ENCODE measurements at places on chromosomes 4 and X. TPM values are rescaled to one million over a fixed set of nuclear protein-coding genes. Genes with fewer than 3 reads are reported as not detected.

Gene ATP2B3
- total RNA-seq, result not detected

Gene NAA11
- total RNA-seq, result not detected

Gene DIPK2B
- total RNA-seq, result not detected

Gene KCNIP4
- not detected for total RNA-seq

Gene SLC25A53
- 4.2 TPM for total RNA-seq

Gene BEX3
- 24.5 TPM for total RNA-seq

Gene GC
- total RNA-seq, result not detected

Gene HAND2
- not detected for total RNA-seq

Gene IGFBP7
- total RNA-seq, result not detected

DNA sequence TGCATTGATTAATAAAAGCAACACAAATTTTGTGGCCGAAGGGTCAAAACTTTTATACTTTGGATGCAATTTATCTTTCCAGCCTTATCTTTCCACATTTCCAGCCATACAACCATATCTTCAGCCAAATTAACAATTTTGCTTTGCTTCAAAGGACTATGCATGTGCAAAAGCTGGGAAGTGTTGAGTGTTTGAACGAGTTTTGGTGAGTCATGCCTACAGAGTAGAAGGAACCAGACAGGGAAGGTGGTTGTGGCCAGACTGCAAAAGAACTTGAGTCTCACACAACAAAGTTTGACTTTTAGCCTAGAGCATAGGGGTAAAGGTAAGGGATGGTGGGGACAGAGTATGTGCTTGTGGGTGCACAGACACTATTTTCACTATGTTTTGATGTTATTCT, 53.0 kb upstream of the GABRA2 start:
- no peak for DNase-seq

- DNase-seq, result no peak
These were observed 2284.8 kb downstream of the ARAP2 start for GRCh38 chr4:33959519-33959918.

DNA sequence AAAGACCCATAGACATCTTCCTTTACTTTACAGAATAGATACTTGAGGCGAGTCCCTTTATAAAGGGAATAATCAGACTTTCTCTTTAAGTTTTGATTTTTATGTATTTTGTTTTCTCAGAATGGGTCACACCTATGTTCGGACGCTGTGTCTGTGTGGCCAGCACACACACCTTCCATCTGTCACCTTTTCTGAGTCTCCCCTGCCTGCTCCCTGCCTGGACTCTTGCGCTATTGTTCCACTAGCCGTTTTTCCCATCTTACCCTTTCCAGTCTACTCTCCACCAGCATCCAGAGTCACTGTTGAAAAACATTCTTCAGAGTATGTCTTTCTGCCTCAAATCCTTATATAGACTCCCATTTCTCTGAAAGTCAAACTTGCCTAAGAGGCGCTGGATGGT, 236.1 kb downstream of the MAML3 start:
- DNase-seq, result no peak

DNA sequence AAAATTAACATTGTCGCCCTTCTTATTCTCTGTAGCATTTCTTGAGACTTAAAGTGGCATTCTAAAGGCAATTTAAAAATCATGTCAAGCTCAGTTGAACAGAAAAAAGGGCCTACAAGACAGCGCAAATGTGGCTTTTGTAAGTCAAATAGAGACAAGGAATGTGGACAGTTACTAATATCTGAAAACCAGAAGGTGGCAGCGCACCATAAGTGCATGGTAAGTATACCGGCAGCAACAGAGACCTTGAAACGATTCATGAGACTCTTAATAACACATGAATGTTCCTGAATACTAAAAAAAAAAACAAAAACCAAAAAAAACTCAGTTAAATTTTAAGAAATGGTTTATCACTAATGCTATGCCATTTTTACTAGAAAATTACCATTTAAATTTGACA, 82.4 kb upstream of the HPRT1 start:
- DNase-seq, result peak; percentile 21

DNA sequence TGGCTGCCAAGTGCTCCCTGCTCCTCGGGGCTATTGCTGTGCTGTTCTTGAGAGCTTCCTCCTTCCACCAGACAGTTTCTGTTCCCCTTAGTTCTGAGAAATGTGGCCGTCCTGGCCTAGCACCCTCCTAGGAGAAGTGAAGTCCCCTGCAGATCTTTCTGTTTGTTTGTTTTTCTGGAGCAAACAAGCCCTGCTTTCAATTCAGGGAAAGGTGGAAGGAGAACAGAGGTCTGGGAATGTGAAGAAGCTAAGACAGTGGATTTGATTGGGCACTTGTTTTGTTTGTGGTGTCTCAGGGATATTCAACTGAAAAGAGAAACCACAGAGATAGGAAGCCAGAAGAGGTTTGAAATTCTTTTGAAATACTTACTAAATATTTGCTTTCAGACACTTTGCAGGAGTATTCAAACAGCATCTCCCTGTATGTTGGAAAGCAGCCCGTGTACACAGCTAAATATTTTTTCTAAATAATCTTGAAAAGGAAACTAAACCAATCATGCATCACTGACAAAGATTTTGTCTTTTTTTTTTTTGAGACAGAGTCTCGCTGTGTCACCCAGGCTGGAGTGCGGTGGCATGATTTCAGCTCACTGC, 36.5 kb upstream of the PPM1K start:
- DNase-seq, result peak; percentile 41

DNA sequence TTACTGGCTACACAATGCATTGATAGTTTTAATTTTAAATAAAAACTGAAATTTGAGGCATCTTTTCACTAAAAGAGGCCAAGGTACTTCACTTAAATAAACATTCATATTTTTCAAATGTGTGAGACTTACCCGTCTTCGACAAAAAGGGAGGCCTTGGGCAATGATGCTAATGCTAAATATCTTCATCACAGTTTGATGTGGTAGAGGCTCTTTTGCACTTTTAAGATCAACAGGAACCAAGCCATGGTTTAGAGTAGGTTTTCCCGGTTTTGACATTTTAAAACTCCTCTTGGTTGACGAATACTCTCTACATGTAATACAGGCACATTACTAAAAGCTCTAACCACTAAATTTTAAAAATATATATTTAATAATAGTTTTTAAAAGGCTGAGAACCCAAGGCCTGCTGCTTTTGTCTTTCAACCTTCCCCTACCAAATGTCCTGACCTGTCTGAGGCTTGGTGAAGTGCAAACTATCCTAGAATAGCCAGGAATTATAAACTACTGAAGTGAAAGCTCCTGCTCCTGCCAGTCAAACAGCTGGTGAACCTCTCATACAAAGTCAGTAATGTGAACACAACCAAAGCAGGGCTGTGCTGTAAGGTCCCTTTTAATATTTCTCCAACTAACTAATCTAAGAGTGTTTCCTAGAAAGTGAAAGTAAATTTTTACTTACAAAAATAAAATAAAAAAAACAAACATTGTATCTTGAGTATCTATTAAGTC, 153.7 kb downstream of the FBXW7 start:
- DNase-seq, result no peak

GRCh38 chrX:105636667-105637066, 185.7 kb upstream of the NRK start:
- DNase-seq, result no peak

DNA sequence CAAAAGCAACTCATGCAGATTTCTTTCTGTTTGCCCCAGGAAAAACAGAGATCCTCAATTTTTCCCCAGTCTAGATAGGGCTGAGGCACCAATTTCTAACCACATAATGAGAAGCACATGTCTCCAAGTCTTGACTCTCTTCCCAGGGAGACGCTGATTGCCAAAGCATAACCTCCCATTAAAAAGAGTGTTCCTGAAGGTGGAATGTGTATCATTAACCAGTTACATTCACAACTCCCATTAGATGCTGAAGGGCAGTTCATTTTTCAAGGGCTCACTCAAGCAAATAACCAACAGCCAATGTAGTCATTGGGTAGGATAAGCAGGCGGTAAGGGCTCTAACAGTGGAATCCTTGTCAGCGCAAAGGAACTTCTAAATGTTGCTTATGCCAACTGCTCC, 27.5 kb downstream of the TMEM47 start:
- no peak for DNase-seq

DNA sequence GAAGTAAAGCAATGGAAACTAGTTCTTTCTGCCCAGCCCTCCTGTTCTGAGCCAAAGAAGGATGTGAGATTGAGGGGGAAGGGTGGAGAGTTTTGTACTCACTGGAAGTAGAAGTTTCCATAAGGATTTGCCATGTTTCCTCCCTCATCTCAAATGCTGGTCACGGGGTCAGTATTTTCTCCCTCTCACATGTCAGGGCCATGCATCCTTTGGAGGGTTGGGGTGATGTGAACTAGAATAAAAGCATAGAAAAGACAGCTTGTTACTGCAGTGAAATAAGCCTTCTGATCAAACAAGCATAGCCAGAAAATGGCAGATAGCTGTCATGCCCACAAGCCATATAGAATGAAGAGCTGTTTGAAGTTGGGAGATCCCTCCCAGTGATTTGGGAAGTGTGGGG, 79.7 kb downstream of the KIT start:
- no peak for DNase-seq

DNA sequence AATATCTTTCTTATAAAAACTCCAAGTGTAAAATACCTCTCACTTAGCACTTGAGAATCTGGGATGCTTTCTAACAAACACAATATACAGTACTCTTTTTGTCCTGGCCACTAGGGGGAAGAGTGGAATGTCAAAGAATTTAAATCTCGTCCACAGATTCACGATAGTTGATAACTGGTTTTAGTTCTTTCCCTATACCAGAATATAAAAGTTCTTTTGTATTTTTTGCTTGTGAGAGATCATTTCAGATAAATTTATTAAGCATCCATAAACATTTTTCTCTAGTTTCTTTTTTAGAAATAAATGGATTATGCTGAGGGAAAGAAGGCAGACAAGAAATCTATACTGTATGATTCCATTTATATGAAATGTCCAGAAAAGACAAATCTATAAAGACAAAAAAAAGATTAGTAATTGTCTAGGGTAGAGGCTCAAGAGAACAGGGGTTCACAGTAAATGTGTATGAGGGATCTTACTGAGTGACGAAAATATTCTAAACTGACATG, 50.4 kb downstream of the MGARP start:
- DNase-seq, result no peak

- no peak for DNase-seq
These were observed 90.6 kb downstream of the SORCS2 start for GRCh38 chr4:7282786-7283440.

DNA sequence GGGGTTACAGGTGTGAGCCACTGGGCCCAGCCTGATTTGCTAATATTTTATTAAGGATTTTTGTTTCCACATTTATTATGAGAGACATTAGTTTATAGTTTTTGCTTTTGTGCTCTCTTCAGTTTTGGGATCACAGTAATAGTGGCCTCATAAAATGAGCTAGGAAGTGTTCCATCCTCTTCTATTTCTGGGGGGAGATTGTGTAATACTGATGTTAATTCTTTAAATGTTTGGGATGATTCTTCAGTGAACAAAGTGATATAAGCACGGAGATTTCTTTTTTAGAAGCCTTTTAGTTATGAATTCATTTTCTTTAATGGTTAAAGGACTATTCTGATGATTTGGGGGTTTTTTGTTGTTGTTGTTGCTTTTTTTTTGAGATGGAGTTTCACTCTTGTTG, 41.3 kb downstream of the RBMX start:
- DNase-seq, result no peak

DNA sequence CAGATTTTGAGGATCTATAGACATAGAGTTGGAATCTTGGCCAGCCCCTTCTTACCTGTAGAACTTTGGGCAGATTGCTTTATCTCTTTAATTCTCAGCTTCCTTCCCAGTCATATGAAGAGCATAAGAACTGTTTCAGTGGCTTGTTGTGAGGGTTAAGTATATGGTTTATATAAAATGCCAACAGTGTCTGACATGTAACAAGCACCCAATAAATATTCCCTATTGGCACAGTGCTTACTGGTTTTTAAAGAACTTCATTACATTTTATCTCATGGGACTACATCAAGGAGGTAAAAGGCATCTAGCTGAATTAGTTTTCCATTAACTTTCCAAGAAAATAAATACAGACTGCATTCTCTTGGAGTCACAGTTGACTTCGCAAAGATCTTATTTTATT, 106.7 kb upstream of the LIMCH1 start:
- no peak for DNase-seq

- no peak for DNase-seq
These were observed at the start of gene ADH4 for GRCh38 chr4:99144070-99144469. TSS of gene ADH4 (minus strand) at chr4:99144297. CDS start at chr4:99144222, 75 bp downstream.

- no peak for DNase-seq
These were observed 10.5 kb upstream of the DHX15 start for GRCh38 chr4:24594887-24595286.

GRCh38 chr4:58566260-58566659, 1456.1 kb upstream of the IGFBP7 start:
- no peak for DNase-seq

All from activated CD4-positive, alpha-beta memory T cell treated with anti-CD3 and anti-CD28 coated beads for 36 hours (primary cell).